T-helper 1 cell (primary cell): ENCODE measurements at places on chromosomes 6 and 20.

- no peak for DNase-seq
These were observed 338.0 kb downstream of the ADGRB3 start for GRCh38 chr6:68973066-68973465.

GRCh38 chr6:71533939-71534379, 245.3 kb downstream of the OGFRL1 start:
- no peak for DNase-seq

DNA sequence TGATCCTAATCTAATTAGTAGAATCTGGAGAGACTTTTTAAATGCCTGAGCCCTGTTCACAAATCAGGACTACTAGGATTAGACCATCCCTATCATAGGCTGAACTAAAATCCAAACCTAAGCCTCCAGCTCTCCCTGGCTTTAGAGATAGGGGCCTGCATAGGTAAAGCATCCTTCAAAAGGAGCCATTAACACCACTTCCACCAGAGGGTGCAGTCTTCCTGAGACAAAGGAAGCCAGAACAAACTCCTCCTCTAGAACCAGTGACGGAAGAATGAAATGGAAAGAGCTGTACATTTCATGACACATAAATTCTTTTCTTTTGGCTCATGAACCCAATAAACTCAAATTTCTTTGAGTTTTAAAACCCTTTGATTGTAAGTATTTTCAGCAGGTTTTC, 291.2 kb upstream of the ADGRB3 start:
- no peak for DNase-seq

GRCh38 chr20:58277578-58278472, 31.7 kb upstream of the RAB22A start:
- no peak for DNase-seq

- no peak for DNase-seq
These were observed 2.9 kb downstream of the SOX12 start for GRCh38 chr20:328027-328974.

DNA sequence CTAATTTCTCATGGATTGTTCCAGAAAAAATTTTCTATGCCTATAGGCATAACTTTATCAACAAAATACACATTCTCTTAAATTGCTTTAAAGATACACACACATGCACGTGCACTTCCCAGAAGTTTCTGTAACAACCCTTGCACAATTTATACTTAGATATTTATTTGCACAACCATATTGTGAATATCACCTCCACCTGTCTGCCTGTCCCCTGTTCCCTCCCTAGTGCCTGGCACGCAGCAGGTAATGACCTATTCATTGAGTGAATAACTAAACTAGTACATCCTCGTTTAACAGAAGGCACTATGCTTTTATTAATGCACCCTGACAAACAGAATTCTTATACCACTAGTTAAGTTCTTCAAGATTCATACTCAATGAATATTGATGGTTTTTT, 198.9 kb downstream of the BCAS1 start:
- no peak for DNase-seq

- DNase-seq = no peak
These were observed 41.6 kb downstream of the NFATC2 start for GRCh38 chr20:51500936-51501335.

- no peak for DNase-seq
These were observed 75.9 kb upstream of the RGS17 start for GRCh38 chr6:153207006-153207405.

DNA sequence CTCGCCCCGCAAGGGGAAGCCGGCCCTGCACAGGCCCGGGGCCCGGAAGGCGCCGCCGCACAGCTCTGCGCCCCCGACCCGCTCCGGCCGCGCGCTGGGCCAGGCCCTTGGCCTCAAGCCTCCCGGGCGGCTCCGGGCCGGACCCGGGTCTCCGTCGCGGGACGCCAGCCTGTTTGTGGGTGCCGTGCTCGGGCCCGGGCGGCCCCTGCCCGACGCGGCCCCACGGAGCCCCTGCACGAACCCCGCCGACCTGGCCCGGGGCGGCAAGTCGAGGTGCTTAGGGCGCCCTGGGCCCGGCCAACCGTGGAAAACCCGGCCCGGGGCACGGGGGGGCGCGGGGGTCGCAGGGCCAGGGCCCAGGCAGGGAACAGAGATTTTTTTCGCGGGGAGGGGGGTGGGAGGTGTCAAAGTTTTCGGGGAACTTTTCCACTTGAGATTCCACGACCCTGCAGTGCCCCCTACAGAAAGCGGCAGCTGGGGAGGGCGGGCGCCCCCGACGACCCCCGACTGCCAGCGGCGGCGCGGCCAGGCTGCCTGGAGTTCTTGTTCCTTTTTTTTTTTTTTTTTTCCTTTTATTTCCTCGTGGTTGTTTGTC, 805 bp upstream of the STX16 start:
- DNase-seq = no peak

DNA sequence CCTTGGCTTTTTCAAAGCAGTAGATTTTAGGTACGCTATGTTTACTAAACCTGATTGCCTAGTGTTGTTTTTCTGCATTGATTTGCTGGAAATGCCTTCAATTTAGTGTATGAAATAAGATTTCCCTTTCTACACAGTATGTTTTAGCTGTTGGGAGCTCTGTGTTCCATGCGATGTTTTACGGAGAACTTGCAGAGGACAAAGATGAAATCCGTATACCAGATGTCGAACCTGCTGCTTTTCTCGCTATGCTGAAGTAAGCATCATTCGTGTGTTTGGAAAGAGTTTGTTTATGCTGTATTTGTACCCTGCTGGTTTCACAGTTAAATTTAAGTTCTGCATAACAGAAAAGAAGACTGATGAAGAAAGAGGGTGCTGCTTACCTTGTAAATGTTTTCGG, 1.9 kb downstream of the BTBD3 start:
- no peak for DNase-seq

- DNase-seq = peak; percentile 52
These were observed 65.9 kb downstream of the PREX1 start for GRCh38 chr20:48761874-48762273.

DNA sequence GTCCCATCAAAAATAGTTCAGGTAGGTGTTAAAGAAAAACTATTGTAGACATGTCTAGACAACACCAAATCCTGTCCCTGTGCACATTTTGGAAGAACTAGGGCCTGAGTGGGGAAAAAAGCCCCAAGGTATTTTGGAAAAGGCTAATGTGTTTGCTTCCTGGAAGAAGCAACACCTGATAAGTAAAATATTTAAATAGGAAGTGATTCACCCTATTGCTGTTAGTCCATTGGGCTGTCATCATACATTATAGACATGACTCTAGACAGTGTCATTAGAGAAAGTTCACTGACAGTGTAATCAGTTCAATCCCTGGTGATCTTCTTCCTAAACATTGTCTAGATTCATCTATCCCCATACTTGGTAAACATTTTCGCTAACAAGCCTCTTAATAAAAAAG, 465.3 kb downstream of the CBLN4 start:
- no peak for DNase-seq

- DNase-seq = no peak
These were observed 72.1 kb upstream of the PMEPA1 start for GRCh38 chr20:57781901-57782300.

DNA sequence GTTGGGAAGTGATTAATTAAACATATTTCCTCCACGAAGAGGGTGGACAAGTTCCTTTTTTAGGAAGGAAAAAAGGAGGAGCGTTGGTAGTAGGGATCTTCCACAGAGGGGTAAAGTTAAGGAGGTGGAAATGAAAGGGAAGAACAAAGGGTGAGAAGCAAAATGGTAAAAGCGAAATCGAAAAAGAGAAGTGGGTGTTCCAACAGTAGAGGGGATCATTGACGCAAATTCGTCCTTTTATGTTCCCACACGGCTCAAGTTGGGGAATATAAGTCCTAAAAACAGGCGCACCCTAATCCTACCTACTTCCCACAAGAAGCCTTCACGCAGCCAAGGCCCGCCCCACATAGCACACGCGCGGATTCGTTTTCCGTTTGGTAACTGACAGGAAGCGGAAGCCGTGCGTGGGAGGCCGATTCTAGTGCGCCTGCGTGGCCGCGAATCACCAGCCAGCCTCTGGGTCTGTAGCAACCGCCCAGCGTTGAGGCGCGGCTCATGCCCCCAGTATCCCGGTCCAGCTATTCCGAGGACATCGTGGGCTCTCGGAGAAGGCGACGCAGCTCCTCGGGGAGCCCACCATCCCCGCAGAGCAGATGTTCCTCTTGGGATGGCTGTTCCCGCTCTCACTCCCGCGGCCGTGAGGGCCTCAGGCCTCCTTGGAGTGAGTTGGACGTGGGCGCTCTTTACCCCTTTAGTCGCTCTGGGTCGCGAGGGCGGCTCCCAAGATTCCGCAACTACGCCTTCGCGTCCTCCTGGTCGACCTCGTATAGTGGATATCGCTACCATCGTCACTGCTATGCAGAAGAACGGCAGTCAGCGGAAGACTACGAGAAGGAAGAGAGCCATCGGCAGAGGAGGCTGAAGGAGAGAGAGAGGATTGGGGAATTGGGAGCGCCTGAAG, at the start of gene NKAPL:
TSS of gene NKAPL (plus strand) at position 421 of the 901 bp plus-strand sequence. CDS start at position 496, 75 bp downstream.
- peak; percentile 10 for DNase-seq

GRCh38 chr20:11852189-11852588, 65.5 kb upstream of the BTBD3 start:
- DNase-seq = no peak

DNA sequence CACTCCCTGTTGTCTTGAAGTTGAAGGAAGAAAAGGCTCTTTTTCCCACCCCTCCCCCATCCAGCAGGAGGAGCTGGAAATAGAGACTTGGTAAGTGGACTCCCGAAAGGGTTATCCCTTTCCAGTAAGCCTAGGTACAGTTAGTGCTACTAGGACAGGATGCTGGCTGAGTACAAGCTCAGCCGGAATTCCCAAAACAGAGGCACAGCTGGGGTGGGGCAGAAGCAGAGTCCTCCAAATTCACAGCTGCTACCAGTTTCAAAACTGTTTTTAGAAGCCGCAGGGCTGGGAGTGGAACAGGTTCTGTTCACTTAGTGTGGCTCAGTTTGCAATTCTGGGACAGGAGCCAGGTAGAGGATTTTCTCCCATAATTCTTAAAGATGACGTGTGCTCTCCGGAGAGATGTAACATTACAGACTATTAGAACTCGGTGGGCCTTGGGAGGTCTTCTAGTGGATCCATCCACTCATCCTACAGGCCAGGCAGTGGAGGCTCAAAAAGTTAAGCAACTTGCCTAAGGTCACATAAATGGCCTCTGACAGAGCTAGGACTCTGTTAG, 19.0 kb upstream of the UTRN start:
- DNase-seq = no peak

- DNase-seq = no peak
These were observed 36.7 kb downstream of the CFAP61 start for GRCh38 chr20:20089018-20089417.

- DNase-seq = no peak
These were observed 4.0 kb upstream of the PPP1R3G start for GRCh38 chr6:5081182-5081581.

GRCh38 chr20:50229156-50229607, 38.6 kb downstream of the CEBPB start:
- DNase-seq = no peak

DNA sequence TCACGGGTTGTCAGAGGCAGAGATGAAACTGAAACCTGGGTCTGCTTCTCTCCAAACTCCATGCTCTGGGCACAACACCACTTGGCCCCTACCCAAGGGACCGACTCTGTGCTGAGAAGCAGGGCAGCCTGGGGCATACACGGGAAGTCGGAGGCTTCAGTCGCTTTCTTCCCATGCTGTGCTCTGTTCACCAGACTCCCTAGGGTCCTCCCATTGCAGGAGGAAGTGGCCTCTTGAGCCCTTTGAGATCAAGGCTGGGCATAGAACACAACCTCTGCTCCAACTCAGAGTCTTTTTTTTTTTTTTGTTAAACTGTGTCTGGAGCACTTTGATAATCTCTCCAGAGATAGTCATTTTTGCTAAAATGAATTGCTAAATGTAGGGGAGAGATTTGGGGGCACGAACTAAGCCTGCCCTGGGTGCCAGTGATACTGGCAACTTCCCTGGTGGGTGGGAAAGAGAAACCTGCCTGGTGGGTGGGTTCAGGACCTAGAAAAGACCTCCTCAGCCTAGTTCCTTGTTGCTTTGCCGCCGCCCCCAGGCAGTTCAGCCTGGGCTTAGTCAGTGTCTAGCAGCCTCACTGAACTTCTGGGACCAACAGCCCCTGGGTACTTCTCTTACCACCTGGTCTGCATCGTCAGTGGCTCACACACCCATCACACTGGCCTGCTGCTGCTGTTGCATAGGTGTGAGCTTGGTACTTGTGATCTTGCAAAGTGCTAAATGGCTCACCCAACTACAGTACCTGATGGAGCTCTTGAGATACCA, 62.0 kb downstream of the PPP1R14C start:
- no peak for DNase-seq

DNA sequence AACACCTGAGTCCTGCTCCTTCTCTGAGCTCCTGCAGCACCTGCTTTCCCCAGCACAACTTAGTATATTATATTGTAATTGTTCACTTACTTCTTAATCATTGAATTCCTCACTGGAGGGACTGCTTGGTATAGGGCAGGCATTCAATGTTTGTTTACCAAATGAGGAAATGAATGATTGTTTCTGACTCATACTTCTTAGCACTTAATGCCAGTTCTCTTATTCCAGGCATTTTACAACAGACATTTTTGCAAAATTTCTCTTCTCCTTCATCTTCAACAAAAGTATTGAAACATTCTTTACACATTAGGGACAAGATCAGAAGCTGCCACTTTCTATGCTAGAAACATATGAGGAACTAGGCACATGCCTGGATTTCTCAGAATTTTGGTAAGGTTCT, 119.4 kb downstream of the TBX18 start:
- DNase-seq = no peak
